Neural crest cell (in vitro differentiated cells): ENCODE measurements at places on chromosomes 16 and 17. TPM values are rescaled to one million over a fixed set of nuclear protein-coding genes. Genes with fewer than 3 reads are reported as not detected.

CACNG3 gene
- not detected in 2 replicates for total RNA-seq

MON1B gene
- 46.3 and 49.5 TPM in 2 replicates for total RNA-seq

GRCh38 chr17:59298521-59298920, 32.9 kb upstream of the YPEL2 start:
- peaks cover 4% of the 10 kb centered on the region for H3K27me3 ChIP-seq
- no peaks in the 10 kb centered on the region for H3K36me3 ChIP-seq
- H3K4me1 ChIP-seq = no peaks in the 10 kb centered on the region
- no peak overlapping the region for H3K4me3 ChIP-seq
- DNase-seq = no peak

- peak overlapping the region; percentile 74 for H3K4me3 ChIP-seq
- no peaks in the 10 kb centered on the region for H3K36me3 ChIP-seq
- H3K27me3 ChIP-seq = no peaks in the 10 kb centered on the region
- no peak overlapping the region for H3K27ac ChIP-seq
- DNase-seq = no peak
- H3K4me1 ChIP-seq = peaks cover 25% of the 10 kb centered on the region
Observed at GRCh38 chr17:50153650-50154575, 3.4 kb upstream of the PPP1R9B start.

DNA sequence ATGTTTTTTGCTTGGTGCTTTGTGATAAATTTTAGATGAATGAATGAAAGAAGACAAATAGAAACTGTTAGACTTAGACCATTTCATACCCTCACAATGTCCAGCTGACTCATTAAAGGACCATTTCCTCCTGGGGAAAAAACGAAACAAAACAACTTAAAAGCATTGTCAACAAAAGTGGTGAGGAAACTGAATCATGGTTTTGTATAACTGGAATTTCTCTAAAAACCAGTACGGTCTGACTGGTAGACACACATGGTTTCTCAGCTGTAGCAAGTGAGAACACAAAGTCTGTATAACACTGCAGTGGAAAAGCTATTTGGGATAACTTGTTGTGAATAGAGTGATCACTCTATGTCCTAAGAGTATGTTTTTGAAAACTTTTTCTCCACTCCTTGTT, 5.3 kb upstream of the DDX52 start:
- H3K27ac ChIP-seq = no peak overlapping the region
- no peak overlapping the region for H3K4me3 ChIP-seq
- peaks cover 84% of the 10 kb centered on the region for H3K27me3 ChIP-seq
- H3K4me1 ChIP-seq = no peaks in the 10 kb centered on the region

DNA sequence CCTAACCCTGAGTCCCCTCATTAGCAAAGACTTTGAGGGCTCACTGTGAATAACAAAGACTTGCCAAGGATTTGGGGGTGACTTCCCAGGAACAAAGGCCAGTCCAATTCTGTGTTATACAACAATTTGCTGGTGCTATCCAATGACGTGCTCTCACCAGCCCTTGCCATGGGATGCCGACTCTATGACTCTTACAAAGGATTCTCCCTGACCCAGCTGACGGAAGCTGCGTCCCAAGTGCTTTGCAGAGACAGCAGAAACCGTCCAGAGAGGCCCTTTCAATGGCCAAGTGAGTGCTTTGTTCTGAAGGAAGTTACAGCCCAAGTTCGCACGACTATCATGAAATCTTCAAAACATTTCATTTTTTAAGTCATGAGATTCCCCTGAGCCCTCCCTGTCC, 345.3 kb upstream of the TNRC6C start:
- H3K27ac ChIP-seq = no peak overlapping the region
- no peak for DNase-seq
- no peak overlapping the region for H3K4me3 ChIP-seq
- H3K27me3 ChIP-seq = peaks cover 7% of the 10 kb centered on the region
- no peaks in the 10 kb centered on the region for H3K36me3 ChIP-seq
